ENCODE measurements at places on chromosomes 11 and 22. TPM values are rescaled to one million over a fixed set of nuclear protein-coding genes. Genes with fewer than 3 reads are reported as not detected.

Gene AIP
- 32.1 TPM for polyA plus RNA-seq

GRCh38 chr11:75261902-75262361, 21.4 kb downstream of the TPBGL start:
- no peaks in the 10 kb centered on the region for H3K27me3 ChIP-seq
- no peaks in the 10 kb centered on the region for H3K4me1 ChIP-seq
- H3K27ac ChIP-seq: no peak overlapping the region
- no peak overlapping the region for H3K4me3 ChIP-seq
- no peaks in the 10 kb centered on the region for H3K36me3 ChIP-seq

DNA sequence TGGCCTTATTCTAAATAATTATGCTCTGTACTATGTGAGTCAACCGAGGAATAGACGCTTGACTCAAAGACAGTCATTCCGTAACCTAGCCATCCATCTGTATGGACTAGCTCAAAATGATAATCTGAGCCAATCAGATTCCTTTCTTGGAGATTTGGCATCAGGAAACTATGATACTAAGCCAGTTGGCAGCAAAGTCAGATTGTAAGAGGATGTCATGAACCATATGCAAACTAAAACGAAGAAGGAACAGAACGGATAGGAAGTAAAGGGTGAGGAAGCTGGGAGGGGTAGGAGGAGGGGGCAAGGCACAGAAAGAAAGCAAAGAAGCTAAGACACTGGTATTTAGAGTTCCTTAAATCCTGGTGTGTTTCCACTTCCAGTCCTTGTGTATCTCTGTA, 10.7 kb upstream of the SESN3 start:
- H3K36me3 ChIP-seq: no peaks in the 10 kb centered on the region
- H3K27ac ChIP-seq: no peak overlapping the region
- H3K4me3 ChIP-seq: no peak overlapping the region
- peaks cover 16% of the 10 kb centered on the region for H3K4me1 ChIP-seq

DNA sequence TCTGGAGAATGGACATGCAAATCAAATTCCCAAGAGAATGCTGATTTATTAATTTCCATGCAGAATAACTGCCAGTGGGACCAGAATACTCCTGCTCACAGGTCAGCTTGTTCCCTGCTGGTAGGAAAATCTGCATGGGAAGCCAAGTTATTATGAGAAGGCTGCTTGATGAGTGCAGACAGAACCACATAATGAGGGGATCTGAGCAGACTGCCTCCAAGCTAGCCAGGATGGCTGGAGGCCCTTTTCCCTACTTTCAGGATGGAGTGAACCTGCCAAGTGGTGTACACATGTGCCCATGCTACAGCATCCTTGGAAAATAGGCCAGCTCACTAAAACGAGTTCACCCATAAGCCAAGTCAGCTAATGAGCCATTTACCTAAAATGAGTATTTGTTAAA, 55.2 kb upstream of the ZBED5 start:
- DNase-seq: no peak
- H3K4me3 ChIP-seq: no peak overlapping the region
- no peak overlapping the region for H3K27ac ChIP-seq
- H3K27me3 ChIP-seq: no peaks in the 10 kb centered on the region
- peaks cover 22% of the 10 kb centered on the region for H3K4me1 ChIP-seq
- H3K36me3 ChIP-seq: no peaks in the 10 kb centered on the region

GRCh38 chr11:107606141-107606540, 15.2 kb downstream of the ELMOD1 start:
- H3K4me3 ChIP-seq: no peak overlapping the region
- H3K36me3 ChIP-seq: no peaks in the 10 kb centered on the region
- H3K27me3 ChIP-seq: peaks cover 4% of the 10 kb centered on the region

- no peak overlapping the region for H3K27ac ChIP-seq
- no peaks in the 10 kb centered on the region for H3K36me3 ChIP-seq
- H3K4me1 ChIP-seq: no peaks in the 10 kb centered on the region
- H3K27me3 ChIP-seq: no peaks in the 10 kb centered on the region
- no peak overlapping the region for H3K4me3 ChIP-seq
These were observed 54.3 kb downstream of the RTL6 start for GRCh38 chr22:44443641-44444235.

- no peak overlapping the region for H3K4me3 ChIP-seq
- no peaks in the 10 kb centered on the region for H3K27me3 ChIP-seq
- H3K36me3 ChIP-seq: no peaks in the 10 kb centered on the region
- H3K27ac ChIP-seq: no peak overlapping the region
These were observed 7.9 kb downstream of the HSD17B12 start for GRCh38 chr11:43688394-43688793.
